NCI-H2081 (cell line): ENCODE measurements at places on chromosomes 12 and 14.

DNA sequence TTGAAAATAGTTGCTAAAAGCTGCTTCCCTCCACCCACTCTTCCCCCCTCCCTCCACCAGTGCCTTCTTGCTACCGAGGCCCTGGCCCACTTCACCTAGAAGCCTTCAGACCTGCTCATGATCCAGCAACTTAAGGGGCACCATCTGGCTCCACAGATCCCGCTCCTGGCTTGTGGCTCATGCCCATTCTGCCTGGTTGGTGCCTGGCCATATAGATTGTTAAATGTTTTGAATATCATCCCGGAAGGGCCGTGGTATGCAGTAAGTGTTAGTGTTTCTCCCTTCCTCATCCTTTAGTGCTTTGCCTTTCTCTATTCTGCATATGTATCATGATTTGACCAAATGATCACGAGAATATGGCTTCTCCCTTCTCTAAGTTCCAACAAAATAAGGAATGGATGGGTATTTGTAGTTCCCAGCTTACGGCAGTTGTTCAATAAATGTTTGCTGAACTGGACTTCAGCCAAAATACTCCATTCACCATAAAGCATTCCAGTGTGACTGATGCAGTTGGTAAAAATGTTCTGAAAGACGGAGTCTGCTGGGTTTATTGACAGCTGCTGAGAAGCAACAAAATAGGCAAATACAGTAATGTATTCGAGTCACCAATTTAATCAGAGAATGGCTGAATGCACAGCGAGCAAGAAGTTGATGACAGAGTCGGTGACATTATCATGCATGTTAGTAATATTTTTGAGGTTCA is 30.7 kb downstream of the GRIP1 start:
- DNase-seq: peak; percentile 19

GRCh38 chr12:10771132-10771733 is 31.2 kb downstream of the TAS2R7 start:
- DNase-seq: peak; percentile 43

DNA sequence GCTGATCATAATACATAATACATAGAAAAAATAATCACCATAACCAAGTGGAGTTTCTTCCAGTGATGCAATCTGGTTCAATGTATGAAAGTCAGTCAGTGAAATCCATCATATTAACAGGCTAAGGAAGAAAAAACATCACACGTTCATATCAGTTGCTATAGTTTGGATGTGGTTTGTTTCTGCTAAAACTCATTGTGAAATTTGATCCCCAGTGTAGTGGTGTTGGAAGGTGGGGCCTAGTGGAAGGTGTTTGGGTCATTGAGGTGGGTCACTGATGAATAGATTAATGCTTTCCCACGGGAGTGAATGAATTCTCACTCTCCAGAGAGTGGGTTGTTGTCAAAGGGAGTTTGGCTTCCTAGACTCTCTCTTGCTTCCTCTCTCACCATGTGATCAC is 84.6 kb upstream of the PTGDR start:
- DNase-seq: no peak

- peak; percentile 24 for DNase-seq
These were observed 738 bp downstream of the CKAP4 start for GRCh38 chr12:106246891-106247673.

DNA sequence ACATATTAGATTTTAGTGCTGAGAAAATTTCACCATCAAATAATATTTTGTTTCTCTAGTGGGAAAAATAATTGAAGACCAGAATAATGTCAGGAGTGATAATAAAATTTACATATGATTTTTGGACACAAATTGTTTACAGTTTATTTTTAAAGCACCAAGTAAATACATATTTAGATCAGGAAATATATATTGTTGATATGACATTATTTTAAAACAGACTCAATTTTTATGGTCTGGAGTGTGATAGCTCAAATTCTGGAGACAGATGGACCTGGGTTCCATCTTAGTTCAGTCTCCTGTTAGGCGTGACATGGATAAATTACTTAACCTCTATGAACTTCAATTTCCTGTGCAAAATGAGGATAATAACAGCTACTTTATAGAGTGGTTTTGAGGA is 135.4 kb downstream of the TPH2 start:
- DNase-seq: peak; percentile 41

DNA sequence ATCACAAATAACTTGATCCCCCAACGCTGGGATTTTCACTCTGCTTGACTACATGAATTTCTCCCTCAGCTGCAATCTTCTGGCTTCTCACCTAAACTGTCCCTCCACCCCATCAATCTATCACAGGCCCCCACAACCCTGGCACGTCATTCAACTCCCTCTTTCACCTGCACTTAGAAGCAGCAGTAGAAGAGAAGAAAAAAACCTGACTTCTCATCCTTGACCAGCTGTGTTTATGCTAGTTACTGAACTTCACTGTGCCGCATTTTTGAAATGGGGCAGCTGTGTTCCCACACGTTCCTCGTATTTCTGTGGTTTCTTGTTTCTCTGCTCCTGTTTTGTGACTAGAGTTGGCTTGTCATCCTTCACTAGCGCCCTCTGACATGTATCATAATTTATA is 35.0 kb downstream of the ITPR2 start:
- no peak for DNase-seq

DNA sequence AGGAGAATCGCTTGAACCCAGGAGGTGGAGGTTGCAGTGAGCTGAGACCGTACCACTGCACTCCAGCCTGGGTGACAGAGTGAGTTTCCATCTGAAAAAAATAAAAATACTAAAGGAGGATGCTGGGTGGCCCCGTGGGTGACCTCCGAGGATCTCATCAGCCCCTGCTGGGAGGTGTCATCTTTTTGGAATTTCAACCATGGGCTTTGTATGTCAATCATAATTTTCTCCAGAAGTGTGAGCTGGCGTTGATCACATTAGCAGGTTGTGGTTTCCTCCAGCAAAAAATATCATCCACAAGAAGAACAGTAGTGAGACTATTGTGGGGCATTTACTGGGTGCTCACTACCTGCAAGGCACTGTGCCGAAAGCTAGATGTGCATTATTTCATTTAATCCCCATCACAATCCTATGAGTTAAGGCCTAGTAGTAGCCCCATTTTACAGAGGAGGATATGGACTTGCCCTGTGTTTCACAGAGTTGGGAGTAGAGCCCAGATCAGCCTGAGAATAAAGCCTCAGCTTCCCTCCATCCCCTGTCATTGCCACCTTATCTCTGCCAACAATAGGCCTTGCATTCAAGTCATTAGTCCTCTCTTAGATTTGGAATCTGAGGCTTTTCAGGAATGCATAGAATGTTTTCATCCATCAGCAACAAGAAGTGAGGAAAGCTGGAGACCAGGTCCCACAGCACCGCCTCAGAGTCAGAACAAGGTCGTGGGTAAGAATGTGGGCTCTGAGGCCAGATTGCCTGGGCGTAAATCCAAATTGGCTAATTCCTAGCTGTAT is 39.8 kb downstream of the SVOP start:
- DNase-seq: no peak

GRCh38 chr12:58489394-58489793 is 430.9 kb downstream of the LRIG3 start:
- no peak for DNase-seq

GRCh38 chr14:66398437-66398836 is 87.7 kb upstream of the CCDC196 start:
- DNase-seq: no peak

DNA sequence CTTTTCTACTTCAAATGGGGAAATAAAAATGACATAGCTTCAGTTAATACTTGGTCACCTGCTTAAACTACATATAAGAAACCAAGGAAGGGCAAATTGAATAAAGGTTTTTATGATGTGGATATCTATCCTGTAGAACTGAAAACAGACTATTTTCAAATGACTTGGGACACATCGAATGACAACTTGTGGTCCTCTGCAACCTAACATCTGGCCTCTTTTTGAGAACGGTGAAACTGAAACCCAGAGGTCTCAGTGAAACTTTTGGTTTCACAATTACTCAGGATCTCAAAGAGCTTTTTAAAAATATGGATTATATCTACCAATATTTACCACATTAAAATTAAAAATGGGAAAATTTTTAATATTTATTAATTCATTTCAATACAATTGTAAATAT is 65.2 kb downstream of the PPP2R5E start:
- DNase-seq: no peak

GRCh38 chr12:71465796-71466195 is 26.2 kb downstream of the LGR5 start:
- peak; percentile 54 for DNase-seq

- no peak for DNase-seq
These were observed 11.8 kb upstream of the SYNE2 start for GRCh38 chr14:63840981-63841380.

DNA sequence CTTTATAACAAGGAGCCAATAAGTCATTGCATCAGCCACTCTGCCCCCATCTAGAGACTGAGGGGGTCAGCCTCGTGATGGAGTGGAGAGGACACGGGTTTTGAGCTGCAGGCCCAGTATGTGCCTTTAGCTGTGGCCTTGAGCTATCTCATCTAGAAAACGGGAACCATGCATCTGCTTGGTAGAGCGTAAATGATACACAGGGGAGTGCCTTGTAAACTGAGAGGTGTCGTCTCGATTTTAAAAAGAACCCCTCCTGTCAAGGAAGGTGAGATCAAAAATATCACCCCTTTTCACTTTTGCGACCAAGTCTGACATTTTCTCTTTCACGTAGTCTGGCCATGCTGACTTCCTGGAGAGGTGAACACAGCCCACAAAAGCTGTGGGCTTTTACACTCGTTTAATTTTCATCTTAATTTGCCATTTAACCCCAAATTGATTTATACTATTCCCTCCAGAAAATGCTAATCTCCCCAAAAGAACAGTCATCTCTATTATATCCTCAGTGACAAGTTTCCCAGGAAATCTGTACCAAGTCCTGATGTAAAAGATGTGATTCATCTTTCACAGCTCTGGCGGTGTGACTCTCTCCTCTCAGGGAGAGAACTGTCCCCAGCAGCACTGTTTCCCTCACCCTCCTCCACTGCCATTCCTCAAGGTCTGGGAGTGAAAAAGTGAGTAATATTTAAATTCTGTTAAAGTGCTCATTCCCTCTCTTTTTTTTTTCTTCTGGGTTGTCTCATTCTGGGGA is 30.6 kb downstream of the VCPKMT start:
- no peak for DNase-seq

- no peak for DNase-seq
These were observed 13.7 kb upstream of the CHD4 start for GRCh38 chr12:6620885-6621274.

DNA sequence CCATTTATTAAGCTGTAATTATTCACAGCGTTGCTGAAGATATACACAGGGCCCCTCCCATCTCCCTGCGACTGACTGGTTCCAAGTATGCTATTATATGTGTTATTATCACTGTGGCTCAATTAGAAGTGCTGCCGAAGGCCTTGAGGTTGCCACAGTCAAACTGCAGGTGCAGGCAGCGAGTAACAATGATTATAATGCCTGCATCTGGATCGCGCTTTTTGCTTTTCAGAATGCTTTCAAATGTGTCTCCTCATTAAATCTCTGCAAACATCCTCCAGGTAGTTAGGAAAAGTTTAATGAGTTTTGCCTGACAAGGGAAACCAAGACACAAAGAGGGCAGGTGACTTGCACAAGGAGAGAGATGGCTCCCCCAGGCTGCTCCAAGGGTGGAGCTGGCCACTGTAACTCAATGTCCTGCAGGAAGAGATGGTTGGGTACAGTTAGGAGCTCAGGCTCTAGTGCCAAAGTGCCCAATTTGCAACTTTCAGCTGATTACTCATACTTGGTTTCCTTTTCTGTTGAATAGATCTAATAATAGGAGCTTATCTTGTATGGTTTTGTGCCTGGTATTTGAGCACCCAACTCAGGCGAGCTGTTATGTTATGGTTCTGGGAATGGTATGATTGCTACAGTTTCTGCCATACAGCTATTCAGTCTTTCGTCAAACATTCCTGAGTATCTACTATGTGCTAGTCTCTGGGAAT is 1.7 kb upstream of the SYNE3 start:
- peak; percentile 35 for DNase-seq

GRCh38 chr12:105267711-105268110 is 31.7 kb upstream of the APPL2 start:
- no peak for DNase-seq

GRCh38 chr12:92690601-92691000 is 12.2 kb upstream of the PLEKHG7 start:
- no peak for DNase-seq

DNA sequence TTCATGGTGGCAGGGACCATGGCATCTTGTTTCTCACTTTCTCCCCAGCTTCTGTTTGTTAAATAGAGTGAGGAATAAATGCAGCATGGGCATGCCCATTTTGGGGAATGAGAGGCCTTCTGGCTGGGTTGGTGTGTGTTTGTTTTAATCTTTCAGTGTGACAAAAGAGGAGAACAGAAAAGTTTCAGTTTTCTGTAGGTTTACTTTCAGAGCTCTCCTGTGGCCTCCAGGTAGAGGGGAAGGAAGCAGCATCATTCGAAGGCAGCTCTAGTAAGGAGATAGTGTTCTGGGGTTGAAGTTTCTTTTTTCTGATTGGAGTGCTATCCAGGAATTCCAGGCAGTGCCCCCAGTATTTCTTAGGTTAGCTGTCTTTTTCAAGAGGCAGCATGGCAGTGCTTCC is 15.3 kb downstream of the MSRB3 start:
- DNase-seq: no peak

DNA sequence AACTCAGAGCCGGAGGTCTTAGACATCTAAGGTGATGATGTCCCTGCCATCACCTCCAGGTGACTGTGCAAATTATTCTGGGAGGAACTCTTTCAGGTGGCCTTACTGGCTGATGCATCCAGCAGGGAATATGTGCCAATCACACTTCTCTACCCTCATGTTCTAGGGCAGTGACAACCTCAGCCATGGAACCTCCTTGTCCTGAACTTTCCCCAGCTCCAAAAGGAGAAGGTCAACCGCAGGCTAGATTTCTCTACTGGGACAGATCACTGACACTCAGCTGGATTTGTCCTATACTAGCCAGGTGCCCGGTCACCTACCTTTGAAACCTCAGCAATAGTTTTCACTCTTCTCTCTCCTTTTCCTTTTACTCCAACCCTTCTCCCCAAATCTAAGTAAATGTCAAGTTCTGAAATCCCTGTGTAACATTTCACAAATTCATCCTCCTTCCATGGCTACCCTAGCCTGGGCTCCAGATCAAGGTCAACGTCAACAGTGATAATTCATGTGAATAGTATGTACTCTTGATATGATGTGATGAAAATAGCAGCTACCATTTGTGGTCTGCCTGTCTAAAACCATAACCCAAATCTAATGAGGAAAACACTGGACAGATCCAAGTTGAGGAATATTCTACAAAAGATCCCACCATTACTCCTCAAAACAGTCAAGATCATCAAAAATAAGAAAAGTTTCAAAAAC is 115.0 kb upstream of the EGLN3 start:
- no peak for DNase-seq

GRCh38 chr12:94963649-94964048 is 39.8 kb downstream of the NDUFA12 start:
- no peak for DNase-seq

GRCh38 chr14:92310776-92311375 is 12.1 kb upstream of the SLC24A4 start:
- DNase-seq: no peak

- DNase-seq: peak; percentile 72
These were observed 15.9 kb upstream of the HHIPL1 start for GRCh38 chr14:99628887-99629618.

DNA sequence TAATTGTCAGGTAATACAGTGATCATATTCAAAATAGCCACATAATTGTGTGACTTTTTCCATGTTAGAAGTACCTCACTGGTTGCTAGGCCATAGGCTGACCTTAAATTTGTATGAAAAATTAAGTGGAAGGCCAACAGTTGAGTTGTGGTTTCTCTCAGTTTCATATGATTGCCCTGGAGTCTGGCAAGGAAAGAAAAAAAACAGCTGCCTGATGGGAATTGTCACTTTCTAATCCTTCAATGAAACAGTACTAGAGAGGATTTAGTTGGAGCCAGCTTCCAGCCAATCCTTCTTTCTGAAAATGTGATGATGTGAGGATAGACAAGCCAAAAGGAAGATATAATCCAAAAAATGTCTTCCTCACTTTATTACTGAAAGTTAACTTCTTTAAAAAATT is 113.6 kb downstream of the ALX1 start:
- no peak for DNase-seq
